ENCODE measurements at places on chromosomes 12 and 14.

GRCh38 chr12:50751948-50752721 is 11.8 kb upstream of the ATF1 start:
- peak overlapping the region; percentile 77 for H3K27ac ChIP-seq
- H3K4me1 ChIP-seq, result peaks cover 15% of the 10 kb centered on the region
- H3K4me3 ChIP-seq, result no peak overlapping the region
- no peaks in the 10 kb centered on the region for H3K27me3 ChIP-seq

- no peaks in the 10 kb centered on the region for H3K27me3 ChIP-seq
- no peak for DNase-seq
- no peaks in the 10 kb centered on the region for H3K36me3 ChIP-seq
- H3K4me3 ChIP-seq, result no peak overlapping the region
- H3K27ac ChIP-seq, result no peak overlapping the region
- H3K4me1 ChIP-seq, result no peaks in the 10 kb centered on the region
Observed at GRCh38 chr12:101847325-101847724, 16.6 kb upstream of the GNPTAB start.

GRCh38 chr12:6465467-6466183 is 4.9 kb downstream of the VAMP1 start:
- no peak overlapping the region for H3K27ac ChIP-seq
- peaks cover 2% of the 10 kb centered on the region for H3K27me3 ChIP-seq
- peaks cover 6% of the 10 kb centered on the region for H3K36me3 ChIP-seq
- DNase-seq, result no peak

- H3K4me1 ChIP-seq, result no peaks in the 10 kb centered on the region
- no peaks in the 10 kb centered on the region for H3K27me3 ChIP-seq
- H3K27ac ChIP-seq, result no peak overlapping the region
Observed at GRCh38 chr12:111693818-111694217, 8.0 kb downstream of the ACAD10 start.

DNA sequence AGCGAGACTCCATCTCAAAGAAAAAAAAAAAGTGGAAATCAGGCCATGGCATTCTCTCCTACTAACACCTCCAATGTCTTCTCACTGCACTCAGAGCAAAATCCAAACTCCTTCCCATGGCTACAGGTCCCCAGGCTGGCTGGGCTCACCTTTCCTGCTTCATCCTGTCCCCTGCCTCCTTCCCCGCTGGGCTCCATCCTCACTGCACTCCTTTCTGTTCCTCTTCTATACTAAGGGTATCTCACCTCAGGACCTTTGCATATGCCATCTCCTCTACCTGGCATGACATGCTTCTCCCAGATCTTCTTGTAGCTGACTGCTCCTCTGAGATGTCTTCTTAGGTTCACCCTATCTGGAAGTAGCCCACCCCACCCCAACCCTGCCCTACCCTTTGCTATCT is 111.1 kb downstream of the DPF3 start:
- H3K4me3 ChIP-seq, result no peak overlapping the region
- peaks cover 29% of the 10 kb centered on the region for H3K4me1 ChIP-seq
- H3K27me3 ChIP-seq, result no peaks in the 10 kb centered on the region
- peak overlapping the region; percentile 61 for H3K27ac ChIP-seq
- no peak for DNase-seq

DNA sequence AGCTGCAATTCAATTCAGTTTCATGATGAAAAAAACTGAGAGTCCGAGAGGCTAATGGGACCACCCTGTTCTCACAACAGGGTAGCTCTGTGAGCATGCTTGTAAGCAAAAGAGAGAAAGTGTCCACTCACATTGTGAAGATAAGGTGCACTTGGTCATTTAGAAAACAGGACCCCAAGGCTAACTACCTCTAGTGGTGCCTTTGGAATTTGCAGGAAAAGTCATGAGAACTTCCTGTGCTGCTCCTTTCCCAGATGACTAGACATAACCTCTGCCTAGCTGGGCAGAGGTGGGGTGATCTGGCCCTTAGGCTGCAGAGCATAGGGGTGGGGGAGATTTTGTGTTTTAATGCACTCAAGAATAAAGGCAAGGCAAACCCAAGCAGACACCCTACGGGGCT is 118.9 kb downstream of the STAB2 start:
- no peaks in the 10 kb centered on the region for H3K36me3 ChIP-seq
- H3K4me1 ChIP-seq, result no peaks in the 10 kb centered on the region
- no peak for DNase-seq
- H3K4me3 ChIP-seq, result no peak overlapping the region
- H3K27ac ChIP-seq, result no peak overlapping the region

GRCh38 chr12:46360370-46360769 is 12.2 kb downstream of the SLC38A2 start:
- H3K4me1 ChIP-seq, result peaks cover 15% of the 10 kb centered on the region
- H3K36me3 ChIP-seq, result peaks cover 54% of the 10 kb centered on the region
- no peak for DNase-seq
- H3K4me3 ChIP-seq, result no peak overlapping the region

GRCh38 chr14:34365309-34365915 is 96.6 kb downstream of the SPTSSA start:
- peaks cover 4% of the 10 kb centered on the region for H3K27me3 ChIP-seq
- peaks cover 31% of the 10 kb centered on the region for H3K4me1 ChIP-seq
- H3K36me3 ChIP-seq, result no peaks in the 10 kb centered on the region
- no peak overlapping the region for H3K27ac ChIP-seq
- no peak overlapping the region for H3K4me3 ChIP-seq

DNA sequence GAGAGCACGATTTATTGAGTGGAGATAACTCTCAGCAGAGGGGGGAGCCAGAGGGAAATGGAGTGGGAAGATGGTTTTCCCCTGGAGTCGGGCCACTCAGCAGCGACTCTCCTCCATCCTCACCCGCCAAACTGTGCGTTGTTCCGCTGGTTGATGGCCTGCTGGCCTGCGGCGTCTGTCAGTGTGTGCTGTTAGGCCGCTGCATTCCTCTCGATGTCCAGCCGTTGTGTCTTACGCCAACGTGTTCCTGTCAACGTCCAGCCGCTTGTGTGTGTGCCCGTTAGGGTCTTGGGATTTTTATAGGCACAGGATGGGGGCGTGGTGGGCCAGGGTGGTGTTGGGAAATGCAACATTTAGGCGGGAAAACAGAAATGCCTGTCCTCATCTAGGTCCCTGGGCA is 69.2 kb downstream of the PTPRQ start:
- no peak overlapping the region for H3K27ac ChIP-seq
- peaks cover 13% of the 10 kb centered on the region for H3K4me1 ChIP-seq
- H3K27me3 ChIP-seq, result no peaks in the 10 kb centered on the region
- peaks cover 30% of the 10 kb centered on the region for H3K36me3 ChIP-seq

GRCh38 chr14:34851395-34851794 is 23.8 kb downstream of the BAZ1A start:
- no peak overlapping the region for H3K4me3 ChIP-seq
- H3K27ac ChIP-seq, result no peak overlapping the region
- no peaks in the 10 kb centered on the region for H3K27me3 ChIP-seq
- DNase-seq, result no peak

DNA sequence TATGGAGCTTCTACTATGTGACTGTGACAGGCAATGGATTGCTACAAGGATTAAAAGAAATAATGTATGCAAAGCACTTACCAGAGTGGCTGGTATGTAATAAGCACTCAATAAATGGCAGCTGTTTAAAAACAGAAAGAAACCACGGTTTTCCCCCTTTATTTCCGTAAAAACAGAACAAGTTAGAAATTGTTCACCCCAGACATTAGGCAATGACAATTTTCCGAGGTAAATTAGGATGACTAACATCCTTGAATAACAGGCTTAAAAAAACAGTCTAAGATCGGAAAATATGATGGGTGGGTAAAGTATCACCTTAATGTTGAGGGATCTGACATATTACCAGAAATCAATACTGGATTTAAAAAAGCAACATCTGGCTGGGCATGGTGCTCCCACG is 20.9 kb upstream of the CNIH1 start:
- no peak overlapping the region for H3K27ac ChIP-seq
- H3K27me3 ChIP-seq, result no peaks in the 10 kb centered on the region
- no peak overlapping the region for H3K4me3 ChIP-seq
- H3K36me3 ChIP-seq, result peaks cover 1% of the 10 kb centered on the region
- no peak for DNase-seq
- peaks cover 2% of the 10 kb centered on the region for H3K4me1 ChIP-seq

- DNase-seq, result no peak
- H3K36me3 ChIP-seq, result no peaks in the 10 kb centered on the region
- H3K27ac ChIP-seq, result no peak overlapping the region
- peaks cover 77% of the 10 kb centered on the region for H3K27me3 ChIP-seq
Observed at GRCh38 chr12:1826867-1827705, 6.7 kb downstream of the LRTM2 start.

DNA sequence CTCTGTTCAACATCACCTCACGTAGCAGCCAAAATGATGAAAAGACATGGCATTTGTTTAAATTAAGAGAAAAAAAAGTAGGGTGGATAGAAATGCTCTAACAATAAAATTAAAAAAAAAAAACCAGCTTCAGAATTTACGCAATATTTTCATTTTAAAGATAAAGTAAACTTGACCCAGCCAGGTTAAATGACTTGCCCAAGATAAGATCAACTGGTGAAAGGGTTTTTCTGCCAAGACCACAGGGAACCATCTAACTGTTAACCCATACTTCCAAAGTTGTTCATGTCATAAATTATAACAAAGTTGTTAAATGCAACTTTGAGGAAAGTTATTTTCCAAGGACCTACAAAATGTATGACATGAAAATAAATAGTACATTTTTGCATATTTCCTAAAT is 129.6 kb upstream of the SOX5 start:
- no peak overlapping the region for H3K27ac ChIP-seq
- H3K4me1 ChIP-seq, result peaks cover 33% of the 10 kb centered on the region
- no peaks in the 10 kb centered on the region for H3K36me3 ChIP-seq
- no peak overlapping the region for H3K4me3 ChIP-seq

DNA sequence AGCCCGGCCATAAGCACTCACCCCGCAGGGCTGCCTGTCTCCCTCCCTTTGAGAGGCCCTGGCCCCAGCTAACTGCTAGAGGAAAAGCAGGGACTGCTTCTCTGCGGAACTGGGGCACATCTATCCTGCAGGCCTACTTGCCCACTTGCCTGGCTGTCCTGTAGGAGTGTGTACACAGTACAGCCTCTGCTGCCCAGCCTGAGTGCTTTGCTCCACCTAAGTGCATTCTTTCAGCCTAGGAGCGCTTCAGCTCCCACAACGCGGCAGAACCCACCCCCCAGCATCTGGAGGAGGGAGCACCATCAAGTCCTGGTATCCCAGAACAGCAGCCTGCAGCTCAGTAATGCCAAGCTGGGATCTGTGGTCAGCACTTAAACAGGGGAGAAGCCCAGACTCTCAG is 79.9 kb upstream of the CD163 start:
- no peak for DNase-seq
- H3K36me3 ChIP-seq, result no peaks in the 10 kb centered on the region
- H3K27ac ChIP-seq, result no peak overlapping the region
- H3K4me3 ChIP-seq, result no peak overlapping the region

DNA sequence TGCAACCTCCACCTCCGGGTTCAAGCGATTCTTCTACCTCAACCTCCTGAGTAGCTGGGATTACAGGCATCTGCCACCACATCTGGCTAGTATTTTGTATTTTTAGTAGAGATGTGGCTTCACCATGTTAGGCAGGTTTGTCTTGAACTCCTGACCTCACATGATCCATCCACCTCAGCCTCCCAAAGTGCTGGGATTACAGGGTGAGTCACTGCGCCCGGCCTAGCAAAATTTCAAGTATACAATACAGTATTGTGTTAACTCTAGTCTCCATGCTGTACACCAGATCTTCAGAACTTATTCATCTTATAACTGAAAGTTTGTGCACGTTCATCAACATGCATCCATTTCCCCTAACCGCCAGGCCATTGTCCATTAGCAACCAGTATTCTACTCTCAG is 115.1 kb upstream of the MDGA2 start:
- no peaks in the 10 kb centered on the region for H3K27me3 ChIP-seq
- H3K27ac ChIP-seq, result no peak overlapping the region
- peaks cover 4% of the 10 kb centered on the region for H3K36me3 ChIP-seq
- no peak for DNase-seq

- no peak overlapping the region for H3K27ac ChIP-seq
- H3K4me1 ChIP-seq, result no peaks in the 10 kb centered on the region
- H3K4me3 ChIP-seq, result no peak overlapping the region
- DNase-seq, result no peak
- no peaks in the 10 kb centered on the region for H3K27me3 ChIP-seq
Observed at GRCh38 chr14:105146181-105146975, 22.2 kb downstream of the JAG2 start.

- no peaks in the 10 kb centered on the region for H3K36me3 ChIP-seq
- peaks cover 7% of the 10 kb centered on the region for H3K27me3 ChIP-seq
- no peak overlapping the region for H3K4me3 ChIP-seq
- H3K27ac ChIP-seq, result no peak overlapping the region
Observed at GRCh38 chr12:131345521-131346436, 365.1 kb upstream of the SFSWAP start.

DNA sequence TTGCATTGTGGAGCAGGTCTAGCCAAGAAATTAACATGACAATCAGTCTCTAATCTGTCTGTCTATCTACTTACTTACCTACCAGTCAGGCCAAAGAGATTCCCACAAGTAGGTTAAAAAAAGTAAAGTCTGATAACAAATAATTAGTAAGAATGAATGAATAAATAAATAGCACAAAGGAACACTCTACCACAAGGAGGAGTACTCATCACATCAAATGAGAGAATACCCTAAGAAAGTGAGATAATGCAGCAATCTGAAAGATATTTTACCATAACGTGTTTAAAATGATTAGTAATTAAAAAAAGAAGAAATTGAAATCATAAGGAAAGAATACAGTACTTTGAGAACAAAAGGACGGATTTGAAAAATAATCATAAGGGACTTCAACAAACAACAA is 187.2 kb downstream of the SYNE2 start:
- H3K4me1 ChIP-seq, result no peaks in the 10 kb centered on the region
- no peak for DNase-seq
- H3K27me3 ChIP-seq, result no peaks in the 10 kb centered on the region
- H3K4me3 ChIP-seq, result no peak overlapping the region
- no peak overlapping the region for H3K27ac ChIP-seq
- peaks cover 40% of the 10 kb centered on the region for H3K36me3 ChIP-seq

DNA sequence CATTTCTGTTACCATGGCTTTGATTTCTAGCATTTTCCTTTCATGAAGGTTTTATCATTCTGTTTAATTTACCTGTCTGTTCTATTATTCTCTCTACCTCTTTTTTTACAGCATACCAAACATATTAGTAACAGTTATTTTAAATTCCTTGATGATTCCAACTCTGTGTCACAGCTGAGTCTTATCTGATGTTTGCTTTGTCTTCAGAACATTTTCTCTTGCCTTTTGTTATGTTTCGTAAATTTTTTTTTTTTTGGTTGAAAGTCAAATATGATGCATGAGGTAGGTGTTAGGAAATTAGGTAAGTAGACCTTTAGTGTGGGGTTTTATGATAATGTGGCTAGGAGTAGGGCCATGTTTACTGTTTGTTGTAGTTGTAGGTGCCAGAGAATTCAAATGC is 496.4 kb downstream of the FOXG1 start:
- DNase-seq, result no peak
- no peak overlapping the region for H3K27ac ChIP-seq
- H3K4me1 ChIP-seq, result no peaks in the 10 kb centered on the region
- H3K27me3 ChIP-seq, result no peaks in the 10 kb centered on the region
- H3K4me3 ChIP-seq, result no peak overlapping the region

GRCh38 chr12:52628111-52628507 is 9.8 kb upstream of the KRT73 start:
- H3K36me3 ChIP-seq, result no peaks in the 10 kb centered on the region
- H3K27me3 ChIP-seq, result peaks cover 88% of the 10 kb centered on the region
- no peak overlapping the region for H3K4me3 ChIP-seq
- no peak for DNase-seq
- H3K4me1 ChIP-seq, result no peaks in the 10 kb centered on the region

GRCh38 chr14:54465654-54466053 is 23.1 kb downstream of the GMFB start:
- no peak for DNase-seq
- no peak overlapping the region for H3K4me3 ChIP-seq
- H3K27me3 ChIP-seq, result no peaks in the 10 kb centered on the region
- peaks cover 2% of the 10 kb centered on the region for H3K4me1 ChIP-seq
